ENCODE measurements at places on chromosomes 7 and 10. TPM values are rescaled to one million over a fixed set of nuclear protein-coding genes. Genes with fewer than 3 reads are reported as not detected.

TSPAN15 gene
- total RNA-seq: 11.8 TPM

DNA sequence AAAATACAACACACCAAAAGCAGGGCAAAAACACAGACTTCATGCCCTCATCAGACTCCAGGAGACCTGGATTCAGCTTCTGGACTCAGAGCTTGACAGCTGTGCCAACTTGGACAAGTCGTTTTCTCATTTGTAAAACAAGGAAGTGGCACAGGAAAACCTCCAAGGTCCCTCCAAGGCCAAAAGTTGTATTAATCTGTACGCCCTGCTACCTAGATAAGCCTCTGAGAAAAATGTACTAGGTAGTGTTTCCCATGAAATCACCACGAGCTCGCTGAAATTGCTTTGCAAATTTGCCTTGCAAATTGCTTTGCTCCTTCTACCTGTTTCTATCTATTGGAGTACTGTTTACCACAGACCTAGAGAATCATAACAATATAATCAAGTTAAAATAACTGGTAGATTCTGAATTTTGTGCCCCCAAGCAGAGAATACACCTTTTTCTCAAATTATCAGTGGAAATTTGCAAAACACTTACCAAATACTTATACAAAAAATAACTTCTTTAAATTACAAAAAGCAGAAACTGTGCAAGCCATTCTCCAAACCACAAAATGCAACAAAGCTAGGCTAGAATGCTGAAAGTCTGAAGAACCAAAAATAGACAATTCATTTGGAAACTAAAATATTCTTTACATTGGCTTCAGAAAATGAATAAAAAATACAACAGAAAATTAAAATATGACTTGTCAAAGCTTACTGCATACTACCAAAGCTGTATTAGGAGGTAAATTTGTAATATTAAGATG is 158.1 kb upstream of the CHST15 start:
- DNase-seq: no peak

GRCh38 chr10:18689498-18689897 is 30.3 kb downstream of the ARL5B start:
- no peak for DNase-seq

DNA sequence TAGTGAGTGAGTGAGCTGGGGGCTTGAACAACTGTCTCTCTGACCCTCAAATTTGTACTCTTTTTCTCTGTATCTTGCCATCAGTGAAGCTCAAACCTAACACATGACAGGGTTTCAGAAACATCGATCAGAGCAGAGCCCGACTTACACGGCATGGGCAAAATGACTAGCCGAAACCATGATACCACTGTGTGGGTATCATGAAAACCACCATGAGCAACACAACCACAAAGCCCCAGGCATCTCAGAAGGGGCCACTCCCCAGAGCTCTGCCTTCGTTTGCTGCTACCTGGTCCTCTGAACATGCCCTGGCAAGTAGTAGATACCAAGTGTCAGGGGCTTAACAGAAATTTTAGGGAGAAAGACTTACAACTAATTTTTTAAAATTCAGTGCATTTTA is 308.5 kb downstream of the WDR11 start:
- no peak for DNase-seq

PTPRN2 gene
- total RNA-seq: 1.6 TPM

GRCh38 chr7:47405286-47405904 is 176.5 kb downstream of the TNS3 start:
- no peak for DNase-seq

- DNase-seq: no peak
Measured at GRCh38 chr10:92573091-92573797, 649 bp downstream of the IDE start.

- DNase-seq: no peak
Measured at GRCh38 chr10:125398270-125398669, 237.9 kb upstream of the CTBP2 start.

TYW1B gene
- total RNA-seq: 3.1 TPM

GRCh38 chr7:134515569-134516468 is 11.5 kb upstream of the AKR1B10 start:
- DNase-seq: no peak

GRCh38 chr10:62631241-62631640 is 173.3 kb upstream of the ADO start:
- DNase-seq: no peak

DNA sequence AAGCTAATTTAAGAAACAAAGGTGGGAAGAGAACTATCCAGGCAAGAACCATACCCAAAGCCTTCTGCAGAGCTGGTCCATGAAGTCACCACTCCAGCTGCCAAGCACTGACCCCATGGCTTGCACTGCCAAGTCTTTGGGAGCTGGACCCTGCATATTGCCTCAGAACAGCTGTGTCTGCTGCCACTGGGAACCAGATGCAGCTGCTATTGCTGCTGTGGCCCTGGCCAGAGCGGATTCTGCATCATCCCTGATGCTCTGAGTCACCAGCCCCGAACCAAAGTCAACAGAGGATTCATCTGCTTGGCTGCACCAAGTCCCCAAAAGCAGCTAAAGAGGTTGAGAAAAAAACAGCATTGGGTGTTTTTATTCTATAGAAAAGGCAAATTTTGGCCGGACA is 39.2 kb upstream of the GSAP start:
- peak; percentile 65 for DNase-seq

SYT15B gene
- 0.62 TPM for total RNA-seq

GRCh38 chr7:154440651-154441050 is 388.5 kb downstream of the DPP6 start:
- no peak for DNase-seq

GRCh38 chr7:100538654-100539435 is at the start of gene AGFG2:
TSS of gene AGFG2 (plus strand) at chr7:100539203. CDS start at chr7:100539347, 144 bp downstream.
- DNase-seq: peak; percentile 100

SYNPO2L gene
- total RNA-seq: 232 TPM

CALML3 gene
- not detected for total RNA-seq

GRCh38 chr7:26599982-26600381 is 264.4 kb downstream of the SKAP2 start:
- DNase-seq: no peak

DNA sequence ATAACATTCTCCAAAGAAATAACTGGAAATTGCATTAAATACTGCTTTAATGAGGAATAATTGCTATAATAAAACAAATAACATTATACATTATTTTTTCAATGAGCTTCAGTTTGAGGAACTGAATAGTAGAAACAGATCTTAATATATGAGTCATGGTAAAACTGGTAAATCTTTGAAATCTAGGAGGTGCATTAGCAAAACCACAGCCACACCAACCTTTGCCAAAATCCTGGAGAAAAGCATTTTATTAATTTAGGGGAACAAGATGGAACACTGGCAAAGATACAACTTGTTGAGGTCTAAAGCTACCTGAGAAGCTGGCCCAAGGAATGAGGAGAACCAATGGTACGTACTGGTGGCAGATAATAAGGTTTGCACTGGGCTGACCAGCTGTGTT is 5.4 kb upstream of the ASL start:
- DNase-seq: no peak

GIMAP7 gene
- 21.4 TPM for total RNA-seq

DNA sequence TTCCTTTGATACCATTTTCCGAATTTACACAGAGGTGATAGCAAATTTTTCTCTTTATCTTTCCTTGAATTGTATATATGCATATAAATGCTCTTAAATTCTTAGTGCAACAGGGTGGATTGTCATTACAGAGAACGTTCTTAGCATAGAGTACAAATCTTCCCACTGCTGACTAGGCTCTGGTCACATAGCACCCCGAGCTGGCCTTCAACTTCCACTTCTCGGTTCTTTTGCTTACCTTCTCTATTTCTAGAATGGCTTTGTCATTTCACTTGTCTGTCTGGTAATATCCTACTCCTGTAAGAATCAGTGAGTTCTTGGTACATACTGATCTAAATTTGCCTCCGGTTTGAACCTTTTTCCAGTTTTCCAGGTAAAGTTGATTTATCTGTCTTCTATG is 13.4 kb downstream of the ADIRF start:
- DNase-seq: no peak
